CD8-positive, alpha-beta memory T cell (primary cell): ENCODE measurements at places on chromosomes 3 and 15.

- H3K36me3 ChIP-seq = no peaks in the 10 kb centered on the region
- H3K4me1 ChIP-seq = no peaks in the 10 kb centered on the region
- no peak overlapping the region for H3K4me3 ChIP-seq
- no peak overlapping the region for H3K27ac ChIP-seq
- DNase-seq = no peak
- H3K27me3 ChIP-seq = no peaks in the 10 kb centered on the region
Observed at GRCh38 chr3:181974198-181974597, 262.5 kb downstream of the SOX2 start.

- DNase-seq = no peak
- H3K4me1 ChIP-seq = peaks cover 5% of the 10 kb centered on the region
- H3K4me3 ChIP-seq = no peak overlapping the region
- no peaks in the 10 kb centered on the region for H3K27me3 ChIP-seq
Observed at GRCh38 chr15:58260205-58260724, 122.1 kb downstream of the AQP9 start.

DNA sequence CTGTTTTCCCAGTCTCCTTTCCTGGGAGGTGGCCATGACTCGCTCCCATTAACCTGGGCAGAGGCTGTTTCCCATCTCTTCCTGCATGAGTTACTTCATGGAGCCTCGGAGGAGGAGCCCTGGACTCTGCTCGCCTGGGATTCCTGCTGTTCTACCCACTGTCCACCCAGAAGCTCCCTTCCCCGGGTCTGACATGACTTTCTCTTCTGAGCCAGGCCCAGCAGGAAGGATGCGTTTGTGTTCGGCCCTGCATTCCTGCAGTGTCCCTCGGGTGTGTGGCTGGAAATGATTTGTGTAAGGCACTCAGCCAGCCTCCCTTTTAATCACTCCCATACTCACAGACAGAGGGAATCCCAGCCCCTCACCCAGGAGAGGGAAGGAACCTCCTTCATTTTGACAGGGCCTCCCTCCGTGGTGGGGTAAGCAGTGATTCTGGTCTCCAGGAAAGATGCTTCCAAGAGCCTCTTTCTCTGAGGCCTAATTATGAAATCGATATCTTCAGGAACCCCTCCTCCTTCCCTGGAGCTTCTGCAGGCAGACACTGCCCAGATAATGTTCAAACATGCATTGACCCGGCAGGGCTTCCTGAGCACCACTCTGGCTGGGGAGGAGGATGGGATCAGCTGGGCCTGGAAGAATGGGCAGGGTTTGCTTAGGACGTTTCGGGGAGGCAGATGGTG is 41.6 kb upstream of the DLG1 start:
- H3K27me3 ChIP-seq = no peaks in the 10 kb centered on the region
- no peaks in the 10 kb centered on the region for H3K4me1 ChIP-seq
- H3K4me3 ChIP-seq = no peak overlapping the region
- no peak overlapping the region for H3K27ac ChIP-seq
- DNase-seq = no peak

DNA sequence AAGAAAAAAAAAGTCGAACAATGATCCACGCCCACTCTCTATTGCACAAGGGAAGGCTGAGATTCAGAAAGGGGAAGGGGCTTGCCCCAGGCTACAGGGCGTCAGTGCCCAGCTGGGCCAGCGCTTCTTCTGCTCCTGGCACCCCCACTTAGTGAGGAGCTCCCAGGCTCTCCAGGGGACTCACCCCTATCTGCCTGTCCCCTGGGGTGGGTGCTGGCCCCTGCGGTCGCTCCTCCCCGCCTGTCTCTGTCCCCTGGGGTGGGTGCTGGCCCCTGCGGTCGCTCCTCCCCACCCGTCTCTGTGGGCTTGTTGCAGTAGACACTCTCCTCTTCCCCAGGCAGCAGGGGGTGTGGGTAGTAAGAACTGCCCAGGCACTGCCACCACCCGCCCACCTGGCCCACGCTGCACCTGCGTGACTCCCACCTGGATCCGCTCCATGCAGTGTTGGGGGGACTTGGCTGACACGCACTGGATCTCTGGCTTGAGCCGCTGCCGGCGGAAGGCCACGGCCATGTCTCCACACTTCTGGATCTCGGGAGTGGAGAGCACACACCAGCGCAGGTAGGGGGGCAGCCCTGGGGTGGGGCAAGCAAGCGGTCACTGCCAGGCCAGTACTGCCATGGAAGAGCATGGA is 14.6 kb downstream of the MELTF start:
- H3K27ac ChIP-seq = no peak overlapping the region
- no peaks in the 10 kb centered on the region for H3K36me3 ChIP-seq
- H3K4me1 ChIP-seq = no peaks in the 10 kb centered on the region
- no peaks in the 10 kb centered on the region for H3K27me3 ChIP-seq
- no peak for DNase-seq
- no peak overlapping the region for H3K4me3 ChIP-seq

- H3K36me3 ChIP-seq = no peaks in the 10 kb centered on the region
- H3K27ac ChIP-seq = no peak overlapping the region
- no peaks in the 10 kb centered on the region for H3K4me1 ChIP-seq
- no peak for DNase-seq
- no peaks in the 10 kb centered on the region for H3K27me3 ChIP-seq
Observed at GRCh38 chr15:97520689-97521088, 439.8 kb upstream of the ARRDC4 start.

DNA sequence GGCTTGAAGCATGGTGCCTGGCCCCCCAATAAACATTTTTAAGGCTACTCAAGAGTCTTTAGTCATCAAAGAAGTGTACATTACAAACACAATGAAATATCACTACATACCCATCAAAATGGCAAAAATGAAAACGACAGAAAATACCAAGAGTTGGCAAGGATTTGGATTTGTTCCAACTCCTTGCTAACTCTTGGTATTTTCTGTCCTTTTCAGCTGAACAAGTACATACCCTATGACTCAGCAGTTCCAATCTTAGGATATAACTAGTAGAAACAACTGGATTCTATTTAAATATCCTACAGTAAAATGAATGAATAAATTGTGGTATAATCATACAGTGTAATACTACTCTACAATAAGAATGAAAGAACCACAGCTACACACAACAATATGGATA is 25.1 kb upstream of the GABPB1 start:
- H3K27me3 ChIP-seq = no peaks in the 10 kb centered on the region
- no peaks in the 10 kb centered on the region for H3K4me1 ChIP-seq
- no peak overlapping the region for H3K4me3 ChIP-seq
- DNase-seq = no peak

GRCh38 chr3:17182166-17182565 is 297.4 kb downstream of the PLCL2 start:
- H3K4me1 ChIP-seq = peaks cover 13% of the 10 kb centered on the region
- no peaks in the 10 kb centered on the region for H3K36me3 ChIP-seq
- no peak overlapping the region for H3K4me3 ChIP-seq
- H3K27ac ChIP-seq = no peak overlapping the region
- DNase-seq = no peak

- H3K4me1 ChIP-seq = no peaks in the 10 kb centered on the region
- H3K27me3 ChIP-seq = no peaks in the 10 kb centered on the region
- H3K36me3 ChIP-seq = no peaks in the 10 kb centered on the region
- no peak for DNase-seq
- H3K4me3 ChIP-seq = no peak overlapping the region
Observed at GRCh38 chr15:56495053-56495452, 30.1 kb upstream of the MNS1 start.

- H3K27ac ChIP-seq = no peak overlapping the region
- no peaks in the 10 kb centered on the region for H3K27me3 ChIP-seq
- no peaks in the 10 kb centered on the region for H3K36me3 ChIP-seq
- DNase-seq = peak; percentile 14
Observed at GRCh38 chr3:19866751-19867347, 67.2 kb downstream of the EFHB start.

DNA sequence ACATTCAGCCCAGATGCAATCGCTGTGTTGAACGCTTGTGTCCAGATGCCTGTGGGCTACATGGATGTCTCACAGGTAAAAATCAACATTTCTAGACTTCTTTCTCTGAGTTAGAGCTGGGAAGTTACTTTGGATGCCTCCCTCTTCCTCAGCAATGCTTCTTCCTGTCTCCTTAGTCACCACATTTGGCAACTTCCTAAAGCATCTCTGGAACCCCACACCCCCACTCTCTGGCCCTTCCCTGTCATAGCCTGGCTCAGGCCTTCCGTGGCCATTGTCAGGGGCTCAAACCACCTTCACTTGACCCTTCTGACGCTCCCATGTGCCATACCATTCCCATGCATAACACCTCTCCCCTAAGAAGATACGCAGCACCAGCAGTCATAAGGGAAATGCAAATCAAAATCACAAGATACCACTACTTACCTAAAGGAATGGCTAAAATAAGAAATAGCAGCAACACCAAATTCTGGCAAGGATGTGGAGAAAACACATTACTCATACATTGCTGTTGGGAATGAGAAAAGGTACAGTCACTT is 21.6 kb upstream of the RGMA start:
- H3K4me3 ChIP-seq = no peak overlapping the region
- H3K4me1 ChIP-seq = no peaks in the 10 kb centered on the region
- H3K36me3 ChIP-seq = no peaks in the 10 kb centered on the region
- no peak overlapping the region for H3K27ac ChIP-seq
- no peak for DNase-seq

GRCh38 chr3:175512700-175513099 is 653.6 kb downstream of the NAALADL2 start:
- H3K4me1 ChIP-seq = no peaks in the 10 kb centered on the region
- DNase-seq = no peak
- no peak overlapping the region for H3K27ac ChIP-seq
- no peaks in the 10 kb centered on the region for H3K27me3 ChIP-seq
- no peaks in the 10 kb centered on the region for H3K36me3 ChIP-seq

DNA sequence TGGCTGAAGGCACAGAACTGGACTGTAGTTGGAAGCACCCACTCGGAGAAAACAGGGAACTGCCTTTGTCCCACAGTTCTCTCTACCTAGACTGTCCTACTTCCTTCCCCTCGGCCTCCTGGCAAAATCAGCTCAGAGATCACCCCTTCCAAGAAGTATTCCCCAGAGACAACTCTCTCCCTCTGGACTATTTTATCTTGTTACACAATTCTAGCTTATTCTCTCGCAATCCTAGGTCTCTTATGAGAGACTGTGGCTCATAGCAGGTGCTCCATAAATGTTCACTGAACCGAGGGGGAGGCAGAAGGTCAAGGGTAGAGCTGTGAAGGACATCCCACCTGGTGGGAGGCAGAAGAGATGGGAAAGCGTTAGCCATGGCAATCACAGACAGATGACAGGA is 10.6 kb downstream of the HEG1 start:
- no peak overlapping the region for H3K27ac ChIP-seq
- H3K36me3 ChIP-seq = peaks cover 4% of the 10 kb centered on the region
- no peak for DNase-seq
- peaks cover 16% of the 10 kb centered on the region for H3K4me1 ChIP-seq

DNA sequence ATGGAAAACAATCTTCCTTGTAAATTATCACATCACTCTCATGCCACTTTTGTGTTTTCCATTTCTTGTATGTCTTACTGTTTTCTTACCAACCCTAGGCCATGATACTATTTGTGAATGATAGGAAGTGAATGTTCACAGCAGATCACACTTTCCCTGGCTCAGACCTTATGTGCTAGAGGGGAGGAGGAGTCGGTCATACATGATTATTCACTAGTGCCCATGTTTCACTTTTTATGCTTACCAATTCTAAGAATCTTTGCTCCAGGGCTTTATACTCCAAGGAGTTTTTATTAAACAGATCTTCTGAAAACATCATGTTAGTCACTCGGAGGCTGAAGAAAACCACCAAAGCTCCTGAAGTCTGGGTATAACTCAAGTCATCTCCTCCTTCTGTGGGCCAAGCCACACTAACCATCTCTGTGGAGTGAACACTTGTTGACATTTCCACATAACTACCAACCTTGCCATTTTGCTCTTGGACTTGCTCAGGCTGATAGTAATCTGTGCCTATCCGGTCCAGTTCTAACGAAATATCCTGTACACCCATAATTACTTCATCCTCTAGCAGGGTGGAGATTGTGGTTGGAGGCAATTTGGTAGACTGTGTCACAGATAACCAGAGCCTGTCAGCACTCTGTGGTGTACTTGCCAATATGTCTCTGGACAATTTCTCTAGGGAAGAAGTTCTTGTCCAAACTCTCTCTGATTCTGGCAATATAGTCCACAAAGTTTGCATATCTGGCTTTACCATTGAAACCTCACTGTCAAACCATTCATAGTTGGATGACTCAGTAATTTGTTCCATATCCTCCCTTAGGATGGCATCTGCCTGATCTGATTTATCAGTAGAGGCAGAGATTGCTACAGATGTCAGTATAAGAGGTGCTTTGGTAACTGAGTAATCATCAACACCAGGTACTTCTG is 76.8 kb downstream of the IMPG2 start:
- H3K36me3 ChIP-seq = no peaks in the 10 kb centered on the region
- no peak for DNase-seq
- H3K4me3 ChIP-seq = no peak overlapping the region
- H3K27ac ChIP-seq = no peak overlapping the region
- H3K4me1 ChIP-seq = no peaks in the 10 kb centered on the region
- no peaks in the 10 kb centered on the region for H3K27me3 ChIP-seq

DNA sequence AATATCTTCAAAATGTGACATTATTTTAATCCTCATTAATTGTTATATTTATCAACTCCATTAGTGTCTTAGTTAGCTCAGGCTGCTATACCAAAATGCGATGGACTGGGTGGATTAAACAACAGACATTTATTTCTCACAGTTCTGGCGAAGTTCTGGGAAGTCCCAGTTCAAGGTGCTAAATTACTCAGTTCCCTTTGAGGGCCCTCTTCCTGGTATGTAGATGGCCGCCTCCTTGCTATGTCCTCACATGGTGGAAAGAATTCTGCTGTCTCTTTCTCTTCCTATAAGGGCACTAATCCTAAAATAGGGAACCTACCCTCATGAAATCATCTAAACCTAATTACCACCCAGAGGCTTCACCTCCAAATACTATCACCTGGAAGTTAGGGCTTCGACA is 38.8 kb upstream of the DUT start:
- no peaks in the 10 kb centered on the region for H3K4me1 ChIP-seq
- no peak overlapping the region for H3K27ac ChIP-seq
- no peak for DNase-seq
- no peak overlapping the region for H3K4me3 ChIP-seq

- no peak overlapping the region for H3K4me3 ChIP-seq
- H3K27me3 ChIP-seq = no peaks in the 10 kb centered on the region
- DNase-seq = no peak
- H3K4me1 ChIP-seq = no peaks in the 10 kb centered on the region
Observed at GRCh38 chr3:56003129-56003528, 465.1 kb downstream of the ERC2 start.
